Fibroblast of the conjunctiva (primary cell): ENCODE measurements at places on chromosomes 2 and 18.

- no peak for DNase-seq
These were observed 76.6 kb downstream of the COBLL1 start for GRCh38 chr2:164764996-164765395.

DNA sequence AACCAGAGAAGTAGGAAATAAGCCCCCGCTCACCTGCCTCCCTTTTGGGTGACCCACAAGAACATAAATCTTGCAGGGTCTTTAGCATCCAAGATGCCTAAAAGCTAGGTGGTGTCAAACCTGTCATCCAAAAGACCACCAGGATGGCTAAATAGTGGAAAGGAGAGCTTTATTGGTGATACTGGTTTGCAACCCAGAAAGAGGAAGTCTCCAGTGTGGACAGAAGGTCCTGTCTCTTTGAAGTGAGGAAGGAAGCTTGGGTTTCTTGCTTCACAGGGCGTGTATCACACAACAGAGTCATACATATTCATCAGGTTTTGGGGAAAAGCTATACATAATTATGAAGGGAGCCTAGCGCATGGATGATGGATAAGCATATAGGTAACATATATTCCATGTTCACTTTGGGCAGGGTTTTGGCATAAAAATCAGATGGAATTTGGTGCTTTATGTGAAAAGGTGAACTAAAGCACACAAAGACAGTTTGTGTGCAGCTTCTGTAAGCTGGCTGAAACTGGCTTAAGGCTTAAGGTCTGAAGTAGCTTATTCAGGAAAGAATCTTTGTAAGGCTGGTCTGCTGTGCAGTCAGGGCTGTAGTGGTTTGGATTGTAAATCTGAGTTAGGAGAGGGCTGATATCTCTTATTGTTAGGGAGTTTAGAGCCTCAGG is 102.2 kb upstream of the MSH2 start:
- no peak for DNase-seq

- DNase-seq = peak; percentile 49
These were observed 278.7 kb upstream of the ZNF521 start for GRCh38 chr18:25630682-25631081.

- DNase-seq = no peak
These were observed 18.6 kb upstream of the VPS4B start for GRCh38 chr18:63440881-63441280.

DNA sequence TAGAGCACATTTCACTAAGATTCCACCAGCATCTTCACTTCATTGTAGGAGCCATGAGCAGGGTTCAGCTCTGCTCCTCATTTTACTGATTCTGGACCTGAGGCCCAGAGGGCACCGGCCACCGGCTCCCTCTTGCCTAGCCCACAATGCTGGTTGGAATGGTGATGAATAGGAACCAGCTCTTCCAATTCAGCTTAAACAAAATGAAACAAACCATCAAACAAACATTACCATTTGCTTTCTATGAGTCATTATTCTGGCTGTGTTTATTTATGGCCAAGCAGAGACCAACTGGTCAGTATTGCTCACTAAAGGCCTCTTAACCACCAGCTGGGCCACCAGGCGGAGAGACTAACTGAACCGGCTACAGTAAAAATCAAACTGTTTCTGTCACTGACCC is 176.7 kb downstream of the MTX2 start:
- DNase-seq = no peak

- DNase-seq = no peak
These were observed 53.4 kb upstream of the IL1RL1 start for GRCh38 chr2:102258025-102258385.

- DNase-seq = no peak
These were observed 417.4 kb upstream of the PIK3C3 start for GRCh38 chr18:41537666-41538065.

GRCh38 chr2:42025151-42025582 is 22.7 kb upstream of the PKDCC start:
- peak; percentile 28 for DNase-seq

DNA sequence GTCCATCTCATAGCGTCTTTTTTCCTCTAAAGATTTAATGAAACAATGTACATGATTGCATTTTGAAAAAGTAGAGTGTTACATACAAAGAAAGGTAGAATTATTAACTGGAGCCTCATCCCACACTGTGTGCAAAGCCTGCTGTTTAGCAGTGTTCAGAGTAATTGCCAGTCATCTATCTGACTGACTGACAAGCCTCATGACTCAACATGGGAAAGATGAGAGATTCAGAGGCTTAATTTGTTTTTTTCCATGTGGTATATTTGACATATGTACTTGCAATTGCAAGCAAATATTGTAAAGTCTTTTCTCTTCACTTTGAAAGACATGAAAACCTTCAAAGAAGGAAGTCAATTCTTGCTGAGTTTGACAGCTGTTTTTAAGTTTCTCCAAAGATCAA is 14.7 kb downstream of the PCARE start:
- no peak for DNase-seq

- no peak for DNase-seq
These were observed 1475.9 kb upstream of the NXPH2 start for GRCh38 chr2:140256080-140256479.

DNA sequence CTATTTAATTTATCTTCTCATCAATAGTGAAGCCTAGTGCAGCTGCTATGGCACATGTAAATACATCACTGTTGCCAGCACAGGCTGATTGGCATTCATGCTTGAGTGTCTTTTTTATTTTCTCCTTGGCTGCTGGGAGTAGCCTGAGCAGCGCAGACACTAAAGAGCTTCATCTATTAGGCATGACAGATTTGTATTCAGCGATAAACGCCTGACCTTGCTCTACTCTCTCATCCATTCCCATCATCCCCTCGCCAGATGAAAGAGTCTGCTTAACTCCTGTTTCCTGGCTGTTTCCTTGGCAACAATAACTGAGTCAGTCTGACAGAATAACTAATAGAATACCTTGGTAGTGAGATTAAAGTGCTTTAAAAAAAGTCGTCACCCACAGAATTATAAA is 753.6 kb downstream of the DCC start:
- DNase-seq = no peak

- no peak for DNase-seq
These were observed 1.6 kb downstream of the ST8SIA3 start for GRCh38 chr18:57353940-57354461.

GRCh38 chr2:160609346-160609745 is 115.7 kb upstream of the RBMS1 start:
- peak; percentile 6 for DNase-seq

- DNase-seq = no peak
These were observed 25.3 kb upstream of the RPL31 start for GRCh38 chr2:100976645-100977391.

DNA sequence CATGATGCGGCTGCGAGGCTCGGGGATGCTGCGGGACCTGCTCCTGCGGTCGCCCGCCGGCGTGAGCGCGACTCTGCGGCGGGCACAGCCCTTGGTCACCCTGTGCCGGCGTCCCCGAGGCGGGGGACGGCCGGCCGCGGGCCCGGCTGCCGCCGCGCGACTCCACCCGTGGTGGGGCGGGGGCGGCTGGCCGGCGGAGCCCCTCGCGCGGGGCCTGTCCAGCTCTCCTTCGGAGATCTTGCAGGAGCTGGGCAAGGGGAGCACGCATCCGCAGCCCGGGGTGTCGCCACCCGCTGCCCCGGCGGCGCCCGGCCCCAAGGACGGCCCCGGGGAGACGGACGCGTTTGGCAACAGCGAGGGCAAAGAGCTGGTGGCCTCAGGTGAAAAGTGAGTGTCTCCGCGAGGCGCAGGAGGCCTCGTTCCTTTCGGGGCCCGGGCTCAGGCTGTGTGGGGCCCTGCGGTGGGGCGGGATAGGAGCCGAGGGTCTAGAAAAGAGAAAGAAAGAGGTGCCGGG is 520 bp downstream of the GLS start:
- no peak for DNase-seq

DNA sequence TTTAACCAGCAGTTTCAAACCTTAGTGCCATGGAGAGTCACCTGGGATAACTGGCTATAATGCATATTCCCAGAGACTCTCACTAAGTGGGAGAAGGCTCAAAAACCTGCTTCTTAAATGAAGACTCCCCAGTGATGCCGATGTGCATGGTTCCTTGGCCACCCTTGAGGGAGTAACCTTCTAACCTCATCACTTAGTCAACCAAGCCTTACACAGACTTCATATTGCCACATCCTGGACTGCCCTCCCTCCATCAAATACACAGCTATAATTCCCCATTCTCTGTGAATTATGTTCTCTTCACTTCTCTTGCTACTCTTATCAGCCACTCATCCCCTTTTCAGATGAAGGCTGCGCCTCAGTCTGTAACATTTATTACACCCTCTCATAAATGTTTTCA is 462.9 kb upstream of the RGPD4 start:
- DNase-seq = no peak
